ENCODE measurements at places on chromosomes 16 and 17. TPM values are rescaled to one million over a fixed set of nuclear protein-coding genes. Genes with fewer than 3 reads are reported as not detected.

GRCh38 chr17:65674246-65675045 lies 113.0 kb upstream of the AXIN2 start:
- no peak for DNase-seq

- no peak for DNase-seq
Observed at GRCh38 chr16:24681793-24682192, 47.7 kb upstream of the TNRC6A start.

The TLCD3B gene
- not detected for total RNA-seq

DNA sequence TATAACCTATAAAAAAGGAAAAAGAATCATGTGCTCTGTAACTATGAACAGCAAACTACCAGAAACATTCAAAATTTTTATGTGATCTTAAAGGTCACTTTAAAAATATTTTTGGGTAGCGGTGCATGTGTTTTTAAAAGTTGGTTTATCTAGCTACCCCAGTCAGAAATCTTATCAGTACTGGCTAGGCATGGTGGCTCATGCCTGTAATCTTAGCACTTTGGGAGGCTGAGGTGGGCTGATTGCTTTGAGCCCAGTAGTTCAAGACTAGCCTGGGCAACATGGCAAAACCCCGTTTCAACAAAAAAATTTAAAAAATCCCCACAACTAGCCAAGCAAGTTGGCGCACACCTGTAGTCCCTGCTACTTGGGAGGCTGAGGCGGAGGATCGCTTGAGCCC lies 3.7 kb downstream of the CAPNS2 start:
- no peak for DNase-seq

The KRTAP4-3 gene
- total RNA-seq = not detected

Data from aorta (tissue), 5 donors.